Sigmoid colon (tissue), 7 donors: ENCODE measurements at places on chromosomes 3 and 15.

- DNase-seq: peak; percentile 92
Measured at GRCh38 chr3:58536501-58537411, at the start of gene ACOX2. Gene ACOX2 (minus strand): TSS chr3:58537190. CDS start chr3:58535106, 2,084 bp downstream.

DNA sequence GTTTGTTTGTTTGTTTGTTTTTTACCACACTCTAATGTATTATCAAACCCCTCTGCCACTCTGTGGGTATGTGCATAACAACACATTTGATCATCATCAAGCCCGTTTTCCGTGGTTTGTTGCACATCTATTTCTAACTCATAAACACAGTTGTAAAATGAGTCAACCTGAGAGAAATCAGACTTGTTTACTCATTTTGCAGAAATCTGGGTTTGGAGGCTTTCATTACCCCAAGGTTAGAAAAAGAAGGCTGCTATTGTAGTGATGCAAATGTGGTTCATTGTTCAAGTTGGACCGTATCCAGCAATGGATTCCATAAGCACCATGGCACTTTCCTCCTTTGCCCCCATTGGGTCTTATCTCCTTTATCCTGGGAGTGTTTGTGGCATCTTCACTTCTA lies 353.2 kb upstream of the SOX2 start:
- DNase-seq: no peak

GRCh38 chr3:197168606-197169005 lies 129.8 kb downstream of the DLG1 start:
- DNase-seq: no peak

DNA sequence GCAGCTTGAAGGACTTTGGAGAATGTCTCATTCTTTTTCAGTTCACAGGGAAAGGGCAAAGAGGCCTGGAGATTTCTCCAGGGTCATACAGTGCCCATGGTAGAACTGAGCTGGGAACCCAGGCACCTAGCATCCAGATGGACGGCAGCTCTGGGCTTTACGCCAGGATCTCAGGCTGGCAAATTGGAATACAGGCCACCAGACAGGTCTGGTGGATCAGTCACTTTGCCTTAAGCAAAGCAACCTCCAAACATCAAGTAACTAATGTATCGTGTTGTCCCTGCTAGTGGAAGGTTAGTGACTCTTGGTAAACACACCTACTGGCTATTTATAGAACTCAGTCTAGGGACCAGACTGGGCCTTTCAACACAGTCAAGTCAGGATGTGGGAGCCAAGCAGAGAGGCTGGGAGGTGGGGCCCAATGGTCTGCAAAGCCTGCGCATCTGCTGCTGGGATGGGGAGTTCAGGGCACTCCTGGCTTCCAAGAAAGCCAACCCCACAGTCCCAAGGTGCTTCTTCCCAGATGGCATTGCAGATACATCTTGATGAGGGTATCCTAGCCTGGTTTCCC lies 30.2 kb downstream of the RPLP1 start:
- DNase-seq: no peak

DNA sequence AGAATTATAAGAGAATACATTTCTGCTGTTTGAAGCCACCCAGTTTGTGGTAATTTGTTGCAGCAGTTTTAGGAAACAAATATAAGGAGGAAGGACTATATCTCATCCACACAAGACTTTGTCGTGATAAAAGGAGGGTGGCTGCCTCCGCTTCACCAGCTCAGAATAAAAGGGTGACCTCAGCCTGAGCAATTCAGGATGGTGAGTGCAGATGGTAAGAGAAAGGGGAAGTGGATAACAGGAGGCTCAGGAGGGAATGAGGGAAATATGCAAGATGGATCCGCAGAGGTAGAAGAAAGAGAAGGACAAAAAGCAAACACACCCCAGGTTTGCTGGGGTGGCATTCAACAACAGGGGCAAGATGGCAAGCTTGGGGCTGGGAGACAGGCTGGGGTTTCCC lies 108.1 kb upstream of the TNFAIP8L3 start:
- no peak for DNase-seq

DNA sequence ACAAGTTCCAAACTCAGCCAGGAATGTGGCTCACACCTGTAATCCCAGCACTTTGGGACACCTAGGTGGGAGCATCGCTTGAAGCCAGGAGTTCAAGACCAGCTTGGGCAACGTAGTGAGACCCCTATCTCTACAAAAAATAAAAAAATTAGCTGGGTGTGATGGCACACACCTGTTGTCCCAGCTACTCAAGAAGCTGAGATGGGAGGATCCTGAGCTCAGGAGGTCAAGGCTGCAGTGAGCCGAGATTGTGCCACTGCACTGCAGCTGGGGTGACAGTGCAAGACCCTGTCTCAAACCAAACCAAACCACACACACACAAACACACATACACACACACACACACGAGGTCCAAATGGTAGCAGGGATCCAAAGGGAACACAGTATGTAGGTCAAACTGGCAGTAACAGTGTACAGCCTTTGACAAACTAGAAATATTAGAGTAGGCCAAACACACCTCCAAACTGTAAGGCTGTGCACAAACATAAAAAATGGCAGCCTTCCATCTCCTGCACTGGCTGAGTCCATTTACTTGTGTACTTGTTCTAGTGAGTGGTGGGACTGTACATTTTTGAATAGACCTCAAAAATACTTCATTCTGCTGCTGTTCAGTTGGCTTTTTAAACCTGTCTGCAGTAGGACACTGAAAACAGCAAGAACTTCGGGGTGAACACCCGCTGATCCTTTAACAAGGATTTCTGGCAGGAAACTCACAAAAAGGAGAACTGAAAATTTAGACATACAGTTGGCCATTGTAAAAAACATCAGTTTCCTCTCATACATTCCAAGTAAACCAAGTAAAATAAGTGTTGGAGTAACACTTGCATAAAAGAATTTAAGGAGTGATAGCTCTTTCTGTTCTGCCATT lies 33.6 kb downstream of the INTS14 start:
- DNase-seq: no peak

DNA sequence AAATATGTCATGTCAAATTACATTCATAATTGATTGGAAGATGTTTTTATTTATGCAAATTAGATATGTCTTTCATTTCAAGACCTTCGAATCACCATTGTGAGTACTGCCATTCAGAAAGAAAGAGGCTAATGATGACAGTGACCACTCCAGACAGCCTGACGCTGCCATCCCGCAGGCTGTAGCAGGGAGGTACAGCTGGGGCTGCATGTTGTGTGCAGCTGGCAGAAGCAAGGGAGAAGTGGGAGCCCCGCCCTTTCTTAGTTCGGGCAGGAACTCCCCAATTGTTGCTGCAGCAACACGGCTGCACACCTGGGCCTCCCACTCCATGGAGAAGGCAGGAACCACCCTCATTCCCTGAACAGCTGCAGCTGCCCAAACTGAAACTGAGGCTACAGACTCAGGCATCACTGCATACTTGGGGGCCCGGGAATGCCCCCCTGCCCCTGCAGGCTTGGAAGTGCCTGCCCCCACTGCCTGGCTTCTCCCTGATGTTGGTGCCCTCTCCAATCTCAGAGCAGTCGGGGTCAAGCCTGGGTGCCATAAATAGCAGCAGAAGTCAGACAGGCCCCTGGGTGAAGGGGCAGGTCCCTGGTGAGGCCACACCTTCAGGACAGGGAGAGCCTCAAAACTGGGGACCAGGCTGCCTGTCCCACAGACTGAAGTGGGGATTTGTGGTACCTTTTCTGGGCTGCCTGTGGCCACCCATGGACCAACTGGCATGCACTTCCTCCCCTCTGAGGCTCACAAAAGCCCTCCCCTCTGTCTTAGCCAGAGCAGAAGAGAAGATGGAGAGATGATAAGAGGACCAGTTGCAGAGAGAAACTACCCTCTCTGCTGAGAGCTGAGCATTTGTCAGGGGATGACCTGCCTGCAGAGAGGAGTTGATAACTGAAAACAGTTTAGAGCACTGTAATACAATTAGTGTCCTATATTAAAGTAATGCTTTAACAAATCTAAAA lies 964.6 kb downstream of the SI start:
- DNase-seq: no peak

DNA sequence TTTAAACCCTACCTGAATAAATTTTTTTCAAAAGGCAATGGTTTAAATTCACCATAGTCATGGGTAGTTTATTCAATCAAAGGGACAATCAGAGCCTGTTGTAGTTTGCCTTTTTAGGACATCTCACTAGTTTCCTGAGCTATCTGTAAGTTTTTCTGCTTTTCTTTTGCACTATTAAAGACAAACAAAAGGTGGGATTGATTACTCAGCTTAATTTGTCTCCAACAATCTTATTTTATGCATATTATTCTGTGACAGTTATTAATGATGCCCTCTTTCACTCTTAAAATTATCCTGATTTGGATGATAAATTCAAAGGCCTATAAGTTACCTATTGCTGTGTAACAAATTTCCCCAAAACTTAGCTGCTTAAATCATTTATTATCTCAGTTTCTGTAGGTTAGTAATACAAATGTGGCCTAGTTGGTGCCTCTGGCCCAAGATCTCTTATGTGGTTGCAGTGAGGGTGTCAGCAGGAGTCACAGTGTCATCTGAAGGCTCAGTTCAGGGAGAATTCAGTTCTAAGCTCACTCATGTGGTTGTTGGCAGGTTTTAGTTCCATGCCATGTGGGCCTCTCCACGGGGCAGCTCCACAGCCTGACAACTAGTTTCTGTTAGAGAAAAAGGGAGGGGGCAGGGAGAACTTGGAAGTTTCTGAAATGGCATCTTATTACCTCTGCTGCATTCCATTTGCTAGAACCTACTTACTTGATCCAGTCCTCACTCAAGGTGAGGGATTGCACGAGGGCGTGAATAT lies 16.0 kb downstream of the ARMC8 start:
- DNase-seq: no peak

- DNase-seq: no peak
Measured at GRCh38 chr3:112579697-112580096, 17.9 kb downstream of the SLC35A5 start.

DNA sequence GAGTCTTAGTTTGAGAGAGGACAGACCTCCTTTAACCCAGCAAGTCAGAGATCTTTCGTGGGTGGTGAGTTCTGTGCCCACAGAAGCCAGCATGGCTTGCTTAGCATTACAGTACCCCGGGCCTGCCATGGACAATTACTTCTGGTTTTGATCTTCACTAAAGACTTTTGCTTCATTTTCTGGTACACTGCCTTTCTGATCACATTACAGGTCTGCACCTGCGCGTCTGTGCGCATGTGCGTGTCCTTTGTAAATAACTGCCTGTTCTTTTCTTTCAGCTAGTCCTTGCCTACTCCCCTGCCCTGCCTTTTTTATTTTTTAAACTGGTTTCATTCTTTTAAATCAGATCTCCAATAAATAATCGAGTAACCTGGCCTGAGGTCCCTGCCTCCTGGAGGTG lies 57.1 kb upstream of the CMTM8 start:
- no peak for DNase-seq

DNA sequence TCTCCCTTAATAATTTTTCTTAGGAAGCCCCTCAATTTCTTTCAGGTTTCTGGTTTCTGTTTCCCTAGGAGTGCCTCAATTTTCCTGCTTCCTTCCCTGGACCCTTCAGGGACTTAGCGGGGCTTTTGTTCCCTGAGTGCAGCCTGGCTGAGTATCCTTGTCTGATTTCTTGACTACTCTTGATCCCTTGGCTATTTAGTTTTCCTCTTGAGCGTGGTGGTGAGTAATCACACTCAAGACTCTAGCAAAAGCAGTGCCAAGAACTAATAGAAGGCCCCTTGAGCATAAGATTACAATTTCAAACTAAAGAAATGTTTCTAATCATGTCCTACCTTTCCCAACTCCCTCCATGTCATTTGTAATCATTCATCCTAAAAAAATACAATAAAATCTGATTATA lies 94.3 kb upstream of the C3orf80 start:
- DNase-seq: no peak

- DNase-seq: no peak
Measured at GRCh38 chr3:184240384-184241140, 8.2 kb downstream of the ALG3 start.

- peak; percentile 46 for DNase-seq
Measured at GRCh38 chr3:13492048-13492447, 11.9 kb downstream of the HDAC11 start.

GRCh38 chr15:40782609-40783227 lies 12.9 kb downstream of the C15orf62 start:
- DNase-seq: no peak

DNA sequence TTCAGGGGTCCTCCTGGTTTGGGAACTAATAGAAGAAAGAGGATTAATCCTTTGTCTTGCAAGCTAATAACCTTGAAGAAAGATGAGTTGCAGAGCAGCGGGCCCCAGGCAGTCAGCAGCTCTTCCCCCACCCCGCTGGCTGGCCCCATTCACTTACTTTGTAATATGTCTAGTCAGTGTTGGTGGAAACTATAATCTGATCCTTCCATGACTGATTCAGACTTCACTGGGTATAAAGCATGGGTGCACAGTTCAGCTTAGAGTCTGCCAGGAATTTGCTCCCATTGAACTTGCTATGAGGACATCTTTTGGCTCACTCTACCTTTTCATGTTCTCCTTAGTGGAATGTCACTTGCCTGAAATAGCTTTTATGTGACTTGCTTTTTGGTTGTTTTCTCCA lies 117.7 kb downstream of the CCNL1 start:
- no peak for DNase-seq

GRCh38 chr15:57319919-57320560 lies 56.3 kb upstream of the CGNL1 start:
- no peak for DNase-seq

DNA sequence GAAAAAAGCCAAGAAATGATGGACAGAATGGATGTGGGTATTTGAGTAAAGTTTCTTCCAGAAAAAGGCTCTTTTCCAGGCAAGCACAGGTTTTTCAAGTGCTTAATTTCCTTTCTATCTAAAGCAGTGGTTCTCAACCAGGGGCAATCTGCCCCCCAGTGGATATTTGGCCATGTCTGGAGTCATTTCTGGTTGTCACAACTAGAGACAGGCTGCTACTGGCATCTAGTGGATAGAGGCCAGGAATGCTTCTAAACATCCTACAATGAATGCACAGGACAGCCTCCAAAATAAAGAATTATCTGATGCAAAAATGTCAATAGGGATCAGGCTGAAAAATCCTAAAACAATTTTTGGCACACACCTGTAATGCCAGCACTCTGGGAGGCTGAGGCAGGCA lies 23.9 kb downstream of the SEC22C start:
- no peak for DNase-seq

DNA sequence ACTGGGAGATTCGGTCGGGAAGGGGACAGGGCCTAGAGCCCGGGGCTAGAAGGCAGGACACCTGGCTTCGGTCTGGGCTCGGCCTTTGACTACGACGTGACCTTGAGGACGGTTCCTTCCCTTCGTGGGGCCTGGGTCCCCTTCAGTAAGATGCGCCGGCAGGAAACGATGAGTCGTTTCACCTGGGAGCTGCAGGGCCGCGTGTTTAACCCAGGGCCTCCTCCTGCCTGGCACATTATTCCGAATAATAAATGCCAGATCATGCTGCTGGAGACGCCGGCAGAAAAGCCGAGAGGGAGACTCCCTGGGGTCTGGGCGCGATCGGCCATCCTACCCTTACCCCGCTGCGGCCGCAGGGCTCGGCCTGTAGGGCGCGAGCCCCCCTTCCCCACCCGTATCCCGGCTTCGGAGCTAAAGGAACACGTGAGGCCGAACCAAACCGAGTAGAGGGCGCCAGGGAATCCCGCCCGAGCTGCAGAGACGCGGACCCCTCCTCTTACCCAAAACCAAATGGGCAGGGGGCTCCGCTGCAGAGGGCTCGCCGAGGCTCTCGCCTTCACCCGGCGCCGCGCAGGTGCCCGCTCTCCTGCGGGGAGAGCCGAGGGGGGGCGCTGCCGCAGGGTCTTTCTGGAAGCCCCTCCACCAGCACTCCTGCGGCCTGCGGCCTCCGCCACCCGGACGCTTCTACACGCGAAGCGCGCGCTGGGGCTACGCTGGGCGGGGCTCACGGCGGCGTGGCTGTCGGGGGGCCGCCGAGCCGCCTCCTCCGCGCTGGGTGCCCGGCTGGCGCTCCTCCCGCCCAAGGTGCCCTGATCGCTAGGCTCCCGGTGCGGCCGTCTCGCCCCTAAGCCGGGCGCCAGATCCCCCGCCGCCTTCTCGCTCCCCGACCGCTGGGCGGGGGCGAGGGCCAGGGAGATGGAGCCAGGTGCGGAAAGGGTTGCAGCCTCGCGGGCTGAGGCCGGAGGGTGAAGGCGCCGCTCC lies at the start of gene BDH1:
BDH1 (minus strand) TSS at position 688 of the 981 bp plus-strand sequence. CDS start 9,525 bp downstream, outside the sequence.
- DNase-seq: no peak
